ENCODE measurements at places on chromosomes 6 and 20.

- DNase-seq, result no peak
These were observed 1.9 kb downstream of the NFATC2 start for GRCh38 chr20:51540580-51540979.

DNA sequence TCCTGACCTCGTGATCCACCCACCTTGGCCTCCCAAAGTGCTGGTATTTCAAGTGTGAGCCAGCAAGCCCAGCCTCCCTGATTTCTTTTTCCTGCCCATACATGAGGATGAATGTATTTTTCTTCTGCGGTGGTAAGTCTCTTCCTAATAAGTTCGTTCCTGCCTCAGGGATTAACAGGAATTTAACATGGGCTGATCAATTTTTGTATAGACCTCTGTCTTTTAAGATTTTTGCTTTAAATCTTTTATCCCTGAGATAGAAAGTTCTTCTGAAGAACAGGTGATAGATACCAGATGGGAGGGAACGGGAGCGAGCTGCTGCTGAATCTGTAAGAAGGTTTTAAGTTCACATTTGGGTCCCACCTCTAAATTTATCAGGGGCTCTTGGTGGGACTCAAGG, 7.0 kb upstream of the ZNFX1 start:
- no peak for DNase-seq

GRCh38 chr20:35243986-35244385, 17.5 kb downstream of the MMP24 start:
- DNase-seq, result no peak

GRCh38 chr6:5869261-5869660, 137.5 kb downstream of the NRN1 start:
- DNase-seq, result no peak

DNA sequence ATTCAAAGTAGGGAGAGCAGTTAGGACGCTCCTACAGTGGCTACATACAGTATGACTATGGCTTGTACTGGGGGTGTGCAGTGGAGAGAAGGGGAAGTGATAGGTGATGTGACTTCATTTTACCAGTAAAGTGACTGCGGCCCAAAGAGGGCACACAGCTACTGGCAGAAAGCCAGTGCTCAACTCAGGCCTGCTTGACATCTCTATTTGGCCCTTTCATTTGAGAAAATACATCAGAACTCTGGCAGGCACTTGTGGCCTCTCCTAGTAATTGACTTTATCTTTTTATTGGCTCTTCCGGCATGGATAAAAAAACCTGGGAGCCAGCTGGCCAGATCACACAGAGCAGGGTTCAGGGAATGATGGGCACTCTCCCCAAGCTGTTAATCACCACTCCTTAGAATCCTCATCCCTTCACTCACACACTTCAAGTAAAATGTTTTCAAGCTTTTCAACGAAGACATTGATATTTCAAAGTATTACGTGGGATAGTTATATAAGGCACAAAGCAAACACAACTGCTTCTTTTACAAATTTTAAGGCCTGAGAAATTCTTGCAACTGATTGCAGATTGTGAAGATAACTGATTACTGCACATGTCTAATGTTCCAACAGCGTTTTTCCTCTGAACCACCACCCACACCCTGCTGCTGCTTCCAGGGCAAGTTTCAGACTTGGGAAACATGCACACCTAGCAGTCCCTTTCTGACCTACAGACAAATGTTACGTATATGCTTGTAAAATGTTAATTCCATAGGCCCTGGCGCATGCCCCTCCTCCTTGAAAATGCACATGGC, 73.5 kb downstream of the TNFRSF21 start:
- no peak for DNase-seq

DNA sequence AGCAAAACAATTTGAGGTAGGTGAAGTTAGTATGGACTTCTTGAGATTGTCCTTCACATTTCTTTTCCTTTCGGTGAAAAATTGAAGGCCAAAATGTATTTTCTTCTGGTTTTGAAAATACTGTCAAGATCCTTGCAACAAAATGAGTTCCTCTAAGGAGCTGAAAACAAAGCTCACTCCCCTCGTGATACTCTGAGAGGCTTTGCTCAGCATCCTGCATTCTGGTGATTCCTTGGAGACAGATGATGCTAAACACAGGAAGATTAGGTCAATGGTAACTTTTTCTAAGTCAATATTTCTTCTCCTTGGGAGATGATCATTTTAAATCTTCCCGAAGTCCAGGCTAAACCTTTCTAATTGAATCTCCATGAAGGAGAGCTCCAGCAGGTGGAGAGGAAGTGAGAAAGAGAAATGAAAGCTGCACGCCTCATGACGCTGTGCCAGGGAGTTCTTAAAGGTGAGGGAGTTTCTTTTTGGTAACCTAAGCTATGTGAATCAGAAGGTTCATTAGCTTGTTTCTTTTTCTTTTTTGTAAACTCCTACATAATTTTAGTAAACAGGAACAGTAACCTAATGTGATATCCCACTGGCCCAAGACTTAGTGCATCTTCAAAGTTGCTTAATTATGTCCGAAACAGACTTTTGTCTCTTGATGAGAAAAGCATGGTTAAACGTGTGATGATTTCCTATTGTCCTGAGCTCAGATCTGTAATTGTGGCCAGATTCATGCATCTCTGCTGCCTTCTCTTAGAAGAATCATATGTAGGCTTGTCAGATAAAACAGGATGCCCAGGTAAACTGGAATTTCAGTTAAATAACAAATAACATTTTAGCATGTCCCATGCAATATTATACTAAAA, 15.0 kb downstream of the ESR1 start:
- no peak for DNase-seq

DNA sequence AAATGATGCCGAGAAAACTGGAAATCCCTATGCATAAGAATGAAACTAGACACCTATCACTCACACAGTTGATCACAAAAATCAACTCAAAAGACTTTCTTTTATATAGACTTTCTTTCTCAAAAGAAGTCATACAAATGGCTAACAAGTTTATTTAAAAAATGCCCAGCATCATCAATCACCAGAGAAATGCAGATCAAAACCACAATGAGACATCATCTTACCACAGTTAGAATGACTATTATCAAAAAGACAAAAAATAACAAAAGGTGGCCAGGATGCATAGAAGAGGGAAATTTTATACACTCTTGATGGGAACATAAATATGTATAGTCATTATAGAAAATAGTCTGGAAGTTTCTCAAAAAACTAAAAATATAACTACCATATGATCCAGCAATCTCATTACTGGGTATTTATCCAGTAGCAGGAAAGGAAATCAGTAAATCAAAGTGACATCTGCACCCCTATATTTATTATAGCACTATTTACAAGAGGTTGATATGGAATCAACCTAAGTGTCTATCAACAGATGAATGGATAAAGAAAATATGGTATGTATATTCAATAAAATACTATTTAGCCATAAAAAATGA, 3.4 kb upstream of the RNF217 start:
- no peak for DNase-seq

DNA sequence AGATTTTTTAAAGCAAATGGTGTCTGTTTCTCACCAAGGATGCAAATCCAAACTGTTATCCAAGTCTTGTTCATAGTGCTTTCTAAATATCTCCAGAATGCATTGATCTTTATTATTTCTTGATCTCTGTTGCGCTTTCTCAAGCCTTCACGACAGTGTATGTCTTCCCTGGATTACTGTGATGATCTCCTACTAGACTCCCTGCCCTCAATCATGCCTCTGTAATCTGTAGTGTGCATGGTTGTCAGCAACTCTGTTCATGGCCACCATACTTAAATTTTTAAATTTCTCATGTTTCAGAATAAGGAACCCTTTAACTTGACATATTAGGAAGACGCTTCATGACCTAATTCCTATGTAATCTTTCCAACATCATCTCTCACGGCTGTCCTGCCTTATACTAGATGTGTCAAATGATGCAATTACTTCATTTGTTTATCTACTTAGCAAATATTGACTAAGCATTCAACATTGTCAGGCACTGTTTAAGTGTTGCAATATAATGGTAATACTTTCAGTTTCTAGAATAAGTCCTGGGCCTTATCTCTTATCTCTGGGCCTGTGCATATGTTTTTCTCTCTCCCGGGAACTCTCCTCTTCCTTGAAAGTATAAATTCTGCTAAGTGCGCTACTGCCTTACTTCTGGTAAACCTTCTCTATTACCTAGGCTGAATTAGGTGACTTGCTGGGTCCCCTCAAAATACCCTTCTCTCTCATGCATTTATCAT, 25.6 kb upstream of the AHI1 start:
- DNase-seq, result no peak

GRCh38 chr6:87968435-87969278, 79.0 kb upstream of the SPACA1 start:
- no peak for DNase-seq

- no peak for DNase-seq
These were observed 885 bp upstream of the GZF1 start for GRCh38 chr20:23361119-23361475.

GRCh38 chr20:19456595-19457395, 244.4 kb downstream of the SLC24A3 start:
- DNase-seq, result no peak

DNA sequence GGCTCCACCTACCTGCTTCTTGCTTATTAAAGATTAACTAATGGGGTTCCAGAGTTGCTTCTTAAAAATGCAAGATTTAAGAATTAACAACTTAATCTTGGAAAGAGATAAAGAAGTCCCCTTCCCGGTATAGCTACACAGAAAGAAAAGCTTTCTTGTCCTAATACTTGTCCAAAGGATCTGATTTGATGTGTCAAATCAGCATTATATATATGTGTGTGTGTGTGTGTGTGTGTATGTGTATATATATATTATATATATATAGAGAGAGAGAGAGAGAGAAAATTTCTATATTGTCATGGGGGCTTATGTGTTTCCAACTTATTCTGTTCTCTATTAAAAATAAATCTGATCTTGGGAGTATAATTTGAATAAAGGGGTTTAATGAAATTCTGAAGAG, 4.6 kb upstream of the HMGN4 start:
- no peak for DNase-seq

GRCh38 chr20:61941721-61942405, 123.8 kb downstream of the TAF4 start:
- DNase-seq, result no peak

DNA sequence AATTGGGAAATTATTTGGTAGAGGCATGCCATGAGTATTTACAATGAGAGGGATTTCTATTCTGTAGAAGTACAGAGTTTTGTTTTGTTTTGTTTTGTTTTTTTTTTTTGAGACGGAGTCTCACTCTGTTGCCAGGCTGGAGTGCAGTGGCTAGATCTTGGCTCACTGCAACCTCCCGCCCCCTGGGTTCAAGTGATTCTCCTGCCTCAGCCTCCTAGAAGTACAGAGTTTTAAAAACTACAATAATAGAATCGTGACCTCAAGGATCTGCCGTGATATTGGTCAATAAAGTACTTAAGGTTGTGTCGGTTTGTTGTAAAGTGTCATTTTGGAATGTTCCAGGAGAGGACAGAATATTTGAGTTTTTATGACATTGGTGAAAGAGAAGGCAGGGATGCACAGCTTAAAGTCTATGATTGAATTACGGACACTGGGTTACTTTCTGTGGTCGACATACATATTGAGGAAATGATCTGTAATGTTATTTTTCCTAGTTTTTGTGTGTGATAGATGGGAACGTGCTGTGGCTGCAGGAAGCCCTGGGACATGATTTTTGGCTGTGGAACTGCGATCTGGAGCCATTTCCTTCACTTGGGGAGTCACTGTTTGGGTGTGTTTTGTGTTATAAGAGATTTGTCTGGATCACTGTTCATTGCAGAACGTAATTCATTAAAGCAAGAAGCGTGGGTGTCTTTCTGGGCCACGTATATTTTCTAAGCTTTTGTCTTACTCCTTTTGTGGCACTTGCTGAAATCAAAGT, 59.6 kb downstream of the TIAM2 start:
- DNase-seq, result no peak

DNA sequence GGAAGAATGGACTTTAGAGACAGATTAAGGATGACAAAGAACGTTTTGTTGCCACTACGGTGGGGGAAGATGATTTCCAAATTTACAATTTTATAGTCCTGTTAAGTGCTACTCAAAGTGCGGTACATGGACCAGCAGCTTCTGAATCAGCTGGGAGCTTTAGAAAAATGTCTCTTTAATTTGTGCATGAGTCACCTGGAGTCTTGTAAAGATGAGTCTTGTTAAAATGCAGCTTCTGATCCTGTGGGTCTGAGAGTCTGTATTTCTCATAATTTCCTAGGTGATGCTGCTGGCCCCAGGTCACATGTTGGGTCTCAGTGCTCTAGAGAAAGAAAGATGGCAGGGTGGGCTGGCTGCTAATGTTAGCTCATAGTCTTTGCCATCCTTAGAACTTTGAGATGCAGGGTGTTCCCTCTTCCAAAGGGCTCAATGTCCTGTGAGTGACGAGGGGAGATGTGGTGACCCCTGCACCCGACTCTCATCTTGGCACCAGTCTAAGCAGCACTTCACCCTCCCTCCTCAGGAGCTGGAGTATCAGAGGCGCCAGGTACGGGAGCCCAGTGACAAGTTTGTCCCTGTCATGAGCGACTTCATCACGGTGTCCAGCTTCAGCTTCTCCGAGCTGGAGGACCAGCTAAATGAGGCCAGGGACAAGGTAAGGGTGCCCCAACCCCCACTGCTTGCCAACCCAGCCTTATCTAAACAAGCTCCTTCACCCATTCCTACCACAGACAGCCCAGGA, 34.5 kb downstream of the MOCS1 start:
- DNase-seq, result no peak

DNA sequence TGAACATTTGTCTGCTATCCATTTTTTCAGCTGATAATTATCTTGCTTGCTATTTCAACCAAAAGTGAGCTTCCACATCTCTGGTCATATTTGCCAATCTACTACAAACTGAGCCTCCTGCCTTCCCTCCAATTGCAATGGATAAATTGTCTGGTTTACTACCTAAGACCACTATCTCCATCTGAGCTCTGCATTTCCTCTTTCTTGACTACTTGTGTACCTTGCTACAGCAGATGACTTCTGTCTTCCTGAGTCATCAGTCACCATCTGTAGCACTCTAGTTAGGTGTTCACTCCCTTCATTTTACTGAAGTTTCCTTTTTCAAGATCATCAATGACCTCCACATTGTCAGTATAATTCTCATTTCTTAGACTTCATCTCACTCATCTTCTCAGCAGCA, 33.5 kb upstream of the PHIP start:
- no peak for DNase-seq

- DNase-seq, result no peak
These were observed 47.4 kb upstream of the PAK5 start for GRCh38 chr20:9886227-9886626.
